PC-3 (cell line): ENCODE measurements at places on chromosomes 5 and 9. TPM values are rescaled to one million over a fixed set of nuclear protein-coding genes. Genes with fewer than 3 reads are reported as not detected.
A peak's percentile ranks its signal among the peaks of the same experiment; 100 is the strongest.

Gene THBS4
- 0.29 TPM in 1 of 2 replicates, not detected in the other for total RNA-seq

Gene AFAP1L1
- total RNA-seq: 19.6 and 22.3 TPM in 2 replicates

Gene CARD6
- total RNA-seq: 1.3 and 2.4 TPM in 2 replicates

Gene EQTN
- total RNA-seq: not detected in 2 replicates

Gene TTC39B
- total RNA-seq: 1.5 and 2.0 TPM in 2 replicates

DNA sequence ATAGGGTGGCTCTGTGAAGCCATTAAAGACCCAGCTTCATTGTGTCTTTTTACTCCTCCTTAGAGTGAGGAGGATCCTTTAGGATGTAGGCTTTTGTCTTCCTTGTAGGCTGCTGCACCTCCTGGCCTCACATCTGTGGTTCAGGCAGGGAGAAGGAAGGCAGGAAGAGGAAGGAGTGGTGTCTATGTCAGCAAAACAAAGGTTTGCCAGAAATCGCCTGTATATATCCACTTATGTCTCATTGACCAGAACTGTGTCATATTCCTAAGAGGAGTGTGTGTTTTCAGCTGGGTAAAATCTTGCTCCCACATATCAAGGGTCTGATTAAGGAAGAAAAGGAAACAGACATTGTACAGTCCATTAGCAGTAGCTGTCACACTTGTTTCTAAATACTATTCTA is 213.8 kb downstream of the ARHGAP26 start:
- no peak overlapping the region for H3K27ac ChIP-seq
- no peaks in the 10 kb centered on the region for H3K27me3 ChIP-seq
- H3K4me1 ChIP-seq: peaks cover 39% of the 10 kb centered on the region
- no peak for DNase-seq
- H3K36me3 ChIP-seq: no peaks in the 10 kb centered on the region

DNA sequence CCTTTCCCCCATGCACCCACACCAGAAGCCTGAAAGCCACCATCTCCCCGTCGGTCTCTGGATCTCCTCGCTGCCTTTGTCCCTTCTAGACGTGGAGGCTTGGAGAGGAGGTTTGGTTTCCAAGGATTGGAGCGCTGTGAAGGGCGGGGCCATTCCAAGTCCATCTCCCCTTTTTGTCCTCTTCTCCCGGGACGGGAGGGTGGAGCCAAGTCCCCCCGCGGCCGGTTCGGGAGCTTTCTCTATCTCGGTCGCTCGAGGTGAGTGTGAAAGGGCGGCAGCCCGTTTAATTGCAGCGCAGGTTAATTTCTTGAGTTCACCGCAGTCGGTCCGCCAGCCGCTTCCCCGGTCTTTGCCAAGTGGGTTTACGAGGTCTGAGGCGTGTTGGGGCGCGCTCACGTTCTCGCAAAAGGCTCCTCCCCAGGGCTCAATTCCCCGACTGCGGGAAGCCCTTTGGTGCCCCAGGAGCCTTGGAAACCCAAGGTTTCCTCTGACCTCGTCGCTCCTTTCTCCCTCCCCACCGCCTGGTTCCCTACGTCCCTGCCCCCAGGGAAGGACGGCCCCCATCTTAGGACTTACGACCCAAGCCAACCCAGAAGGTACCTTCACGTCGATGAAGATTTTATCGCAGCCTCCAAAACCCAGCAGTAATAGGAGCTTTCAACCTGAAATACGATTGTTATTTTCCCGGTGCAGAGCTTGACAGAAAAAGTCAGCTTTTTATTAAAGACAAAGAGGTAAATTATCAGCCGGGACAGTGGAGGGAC is 2.8 kb upstream of the ZNF462 start:
- H3K4me1 ChIP-seq: peaks cover 33% of the 10 kb centered on the region
- peak overlapping the region; percentile 98 for H3K4me3 ChIP-seq
- peak overlapping the region; percentile 67 for H3K27ac ChIP-seq
- peak; percentile 63 for DNase-seq

DNA sequence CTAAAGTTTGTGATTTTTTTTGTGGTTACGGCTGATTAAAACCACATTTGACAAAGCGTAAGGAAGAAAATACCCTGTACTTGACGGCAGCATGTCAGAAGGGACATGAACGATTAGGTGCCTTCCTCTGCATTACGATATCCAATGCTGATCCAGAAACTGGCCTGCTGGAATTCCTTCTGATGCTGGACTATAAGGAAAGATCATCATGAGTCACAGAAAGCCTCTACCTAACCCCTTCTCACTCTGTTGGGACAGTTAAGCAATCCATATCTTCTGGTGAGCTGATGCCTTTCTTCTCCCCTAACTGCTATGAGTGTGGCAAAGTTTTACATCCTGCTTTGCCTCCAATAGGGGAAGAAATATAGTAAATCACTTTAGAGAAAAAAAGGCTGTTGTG is 78.4 kb upstream of the PAPPA start:
- peak; percentile 37 for DNase-seq
- H3K36me3 ChIP-seq: no peaks in the 10 kb centered on the region
- no peaks in the 10 kb centered on the region for H3K27me3 ChIP-seq
- no peak overlapping the region for H3K4me3 ChIP-seq
- peaks cover 20% of the 10 kb centered on the region for H3K4me1 ChIP-seq

DNA sequence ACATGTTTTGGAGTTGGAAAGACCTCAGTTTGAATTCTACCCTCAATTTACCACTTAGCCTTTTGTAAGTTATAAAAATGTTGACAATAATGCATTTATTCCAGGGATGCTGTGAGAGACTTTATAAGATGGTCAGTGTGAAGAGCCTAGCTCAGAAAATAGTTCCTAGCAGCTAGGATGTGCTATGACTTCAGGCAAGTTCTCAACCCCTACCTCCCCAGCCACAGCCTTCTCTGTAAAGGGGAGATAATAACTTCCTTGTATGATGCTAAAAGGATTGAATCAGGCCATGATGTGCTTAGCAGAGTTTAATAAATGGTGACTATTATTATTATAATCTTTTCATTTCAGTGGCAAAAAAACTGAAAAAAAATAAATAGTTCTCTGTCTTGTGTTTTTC is 77.6 kb downstream of the ALDH1A1 start:
- no peak for DNase-seq
- no peak overlapping the region for H3K27ac ChIP-seq
- H3K36me3 ChIP-seq: no peaks in the 10 kb centered on the region
- H3K4me1 ChIP-seq: no peaks in the 10 kb centered on the region
- H3K4me3 ChIP-seq: no peak overlapping the region

DNA sequence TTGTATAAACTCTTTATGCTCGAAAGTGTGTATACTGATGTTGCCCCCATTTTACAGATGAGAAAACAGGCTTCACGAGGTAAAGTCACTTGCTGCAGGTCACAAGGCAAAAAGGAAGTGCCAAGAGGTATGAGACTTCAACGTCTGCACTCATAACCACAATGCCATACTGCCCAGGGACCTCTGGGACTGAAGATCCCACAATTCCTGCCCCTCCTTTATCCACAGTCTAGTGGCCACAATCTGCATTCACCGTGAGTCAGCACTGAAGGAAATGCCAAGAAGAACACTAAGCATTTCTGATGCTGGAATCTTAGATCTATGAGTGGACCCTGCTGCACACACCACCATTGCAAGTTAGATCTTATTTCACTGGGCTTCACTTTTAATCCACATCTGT is 37.3 kb downstream of the MED27 start:
- H3K27ac ChIP-seq: peak overlapping the region; percentile 89
- peaks cover 30% of the 10 kb centered on the region for H3K4me1 ChIP-seq
- no peak overlapping the region for H3K4me3 ChIP-seq
- no peaks in the 10 kb centered on the region for H3K27me3 ChIP-seq

- H3K27ac ChIP-seq: no peak overlapping the region
- H3K27me3 ChIP-seq: peaks cover 32% of the 10 kb centered on the region
- DNase-seq: no peak
- H3K4me1 ChIP-seq: no peaks in the 10 kb centered on the region
- no peaks in the 10 kb centered on the region for H3K36me3 ChIP-seq
- H3K4me3 ChIP-seq: no peak overlapping the region
Observed at GRCh38 chr5:168137265-168137664, 154.2 kb upstream of the WWC1 start.

DNA sequence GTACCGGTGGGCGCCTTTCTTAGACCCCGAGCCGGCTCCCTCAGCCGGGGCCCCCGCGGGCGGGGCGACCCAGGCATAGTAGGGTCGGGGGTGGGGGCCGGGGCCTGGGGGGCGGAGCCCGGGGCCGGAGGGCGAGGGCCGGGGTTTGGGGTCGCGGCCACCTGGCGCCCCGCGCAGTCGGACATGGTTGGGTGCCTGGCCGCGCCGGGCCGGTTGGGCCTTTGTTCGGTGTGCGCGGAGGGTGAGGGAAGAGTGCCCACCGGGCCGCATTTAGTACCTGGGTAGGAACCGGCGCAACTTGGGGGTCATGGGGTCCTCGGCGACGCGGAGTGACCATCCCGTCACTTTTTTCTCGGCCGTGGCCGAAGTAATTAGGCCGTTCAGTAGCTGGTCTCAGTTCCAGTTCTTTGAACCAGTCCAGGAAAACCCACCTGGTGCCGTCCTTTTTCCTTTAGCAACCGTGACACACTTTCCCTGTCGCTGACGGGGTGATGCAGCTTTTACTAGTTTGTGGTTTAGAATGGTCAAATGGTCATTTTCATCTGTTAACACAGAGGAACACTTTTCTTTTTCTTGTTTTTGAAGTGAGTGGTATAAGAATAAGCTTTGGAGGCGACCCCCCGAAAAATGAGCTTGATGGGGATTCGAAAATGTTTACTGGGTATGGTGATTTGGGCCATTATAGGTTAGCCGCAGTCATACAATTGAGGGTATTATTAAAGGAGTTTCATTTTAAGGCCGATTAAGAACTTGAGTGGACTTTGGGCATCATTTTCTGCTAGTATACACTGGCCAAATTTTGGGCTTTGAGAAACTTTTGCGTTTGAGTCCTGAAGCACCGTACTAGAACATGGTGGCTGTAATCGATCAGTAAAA is 589 bp downstream of the CKS2 start:
- peak overlapping the region; percentile 85 for H3K4me3 ChIP-seq
- H3K4me1 ChIP-seq: peaks cover 26% of the 10 kb centered on the region
- peak overlapping the region; percentile 36 for H3K27ac ChIP-seq

DNA sequence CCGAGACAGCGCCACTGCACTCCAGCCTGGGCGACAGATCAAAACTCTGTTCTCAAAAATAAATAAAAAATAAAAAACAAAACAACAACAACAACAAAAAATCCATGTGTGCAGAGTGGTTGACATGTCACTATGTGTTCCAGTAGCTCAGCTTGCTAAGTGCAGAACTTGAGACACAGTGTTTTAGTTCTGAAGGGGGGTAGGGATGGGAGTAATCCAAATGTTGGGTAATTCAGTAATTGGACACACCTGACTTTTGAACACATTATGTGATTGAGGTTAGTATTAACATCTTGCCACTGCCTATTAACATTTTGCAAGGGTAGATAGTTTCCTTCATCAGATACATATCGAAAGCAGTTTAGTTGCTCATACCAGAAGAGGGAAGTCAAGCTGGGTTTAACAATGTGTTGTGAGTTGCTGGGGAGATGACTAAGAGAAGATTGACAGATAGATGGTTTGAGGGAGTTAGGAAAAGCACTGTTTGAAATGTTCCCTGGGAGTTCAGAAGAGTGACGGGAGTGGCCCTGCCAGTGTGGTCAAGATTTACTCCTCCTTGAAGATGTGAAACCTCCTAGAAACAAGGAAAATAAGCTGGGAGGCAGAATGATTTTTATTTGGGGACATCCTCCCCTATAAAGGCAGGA is 928 bp downstream of the HACD4 start:
- H3K27ac ChIP-seq: no peak overlapping the region
- peaks cover 8% of the 10 kb centered on the region for H3K4me1 ChIP-seq
- DNase-seq: peak; percentile 13
- no peaks in the 10 kb centered on the region for H3K27me3 ChIP-seq
- no peaks in the 10 kb centered on the region for H3K36me3 ChIP-seq
- no peak overlapping the region for H3K4me3 ChIP-seq

DNA sequence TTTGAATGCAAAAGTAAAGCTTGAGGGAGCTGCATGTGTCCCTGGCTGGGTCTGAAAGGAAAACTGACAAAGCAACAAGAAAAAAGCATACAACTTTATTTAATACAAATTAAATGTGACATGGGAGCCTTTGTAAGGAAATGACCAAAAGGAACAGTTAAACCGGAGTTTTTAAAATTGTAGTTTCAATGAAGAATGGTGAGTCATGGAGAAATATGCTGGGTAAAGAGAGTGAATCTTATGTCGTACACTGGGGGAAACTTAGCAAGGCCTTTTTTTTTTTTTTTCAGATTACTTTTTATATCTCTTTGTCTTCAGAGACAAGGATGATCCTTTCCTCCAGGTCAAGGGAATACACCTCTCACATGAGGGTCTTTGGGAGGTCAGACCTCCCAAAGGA is 50.1 kb upstream of the FBXL17 start:
- H3K4me3 ChIP-seq: no peak overlapping the region
- peaks cover 16% of the 10 kb centered on the region for H3K4me1 ChIP-seq
- no peak overlapping the region for H3K27ac ChIP-seq
- no peaks in the 10 kb centered on the region for H3K36me3 ChIP-seq

DNA sequence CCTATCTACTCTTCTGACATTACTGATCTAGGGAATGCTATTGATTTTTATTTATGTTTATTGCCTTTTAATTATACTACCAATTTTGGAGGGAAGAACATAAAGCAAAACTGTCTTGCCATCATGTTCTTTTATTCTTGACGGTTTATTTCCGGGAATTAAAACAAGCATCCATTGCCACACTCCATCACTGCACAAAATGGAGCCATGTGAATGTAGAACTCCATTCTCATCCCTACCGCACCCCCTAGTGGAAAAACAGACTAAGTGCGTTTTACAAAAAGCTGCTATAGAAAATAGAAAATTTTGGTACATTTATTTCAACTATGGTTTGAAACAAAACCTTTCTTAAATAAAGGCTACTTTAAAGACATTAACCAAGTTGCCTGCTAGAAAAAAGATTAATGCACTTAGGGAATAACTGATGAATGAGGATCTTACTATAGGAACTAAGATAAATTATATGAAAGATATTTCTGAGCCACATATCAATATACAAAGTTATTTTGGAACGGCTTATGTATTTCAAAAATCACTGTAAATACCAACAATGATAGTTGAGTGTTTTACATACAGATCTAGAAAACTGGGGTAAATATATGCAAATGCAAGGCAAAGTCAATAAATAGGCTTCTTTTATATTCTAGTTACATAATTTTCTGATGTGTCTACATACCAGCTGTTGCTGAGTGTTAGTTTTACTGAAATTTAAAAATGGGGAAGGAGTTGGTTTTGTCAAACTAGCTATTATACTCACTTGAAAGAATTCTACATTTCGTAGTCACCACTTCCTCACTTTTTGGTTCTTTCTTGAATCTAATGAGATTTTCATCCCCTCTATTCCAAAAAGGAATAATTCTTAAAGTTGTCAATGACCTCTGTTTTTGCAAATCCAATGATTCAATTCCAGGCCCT is 26.5 kb downstream of the OXCT1 start:
- H3K36me3 ChIP-seq: no peaks in the 10 kb centered on the region
- DNase-seq: peak; percentile 71
